ENCODE measurements at places on chromosomes 6 and 20.
A peak's percentile ranks its signal among the peaks of the same experiment; 100 is the strongest.

- no peak for DNase-seq
Observed at GRCh38 chr6:157537556-157537955, 156.6 kb downstream of the ZDHHC14 start.

DNA sequence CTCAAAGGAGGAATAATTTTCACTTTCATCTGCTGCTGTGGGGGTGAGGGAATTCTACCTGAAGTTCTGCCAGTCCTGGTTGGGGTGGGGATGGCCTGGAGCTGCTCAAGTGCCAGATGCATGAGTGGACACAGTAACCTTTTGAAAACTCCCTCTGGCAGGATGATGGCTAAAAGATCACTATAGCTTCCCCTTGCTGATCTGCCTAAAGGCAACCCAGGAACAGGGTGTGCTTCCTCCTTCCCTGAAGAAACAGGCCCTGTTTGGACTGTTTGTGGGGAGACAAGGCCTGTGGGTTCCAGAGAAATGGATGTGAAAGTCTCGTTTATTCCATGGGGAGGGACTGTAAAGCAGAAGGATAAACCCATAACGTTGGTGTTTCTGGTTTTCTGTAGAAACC, 176.9 kb downstream of the DTNBP1 start:
- DNase-seq = no peak

- no peak for DNase-seq
Observed at GRCh38 chr6:163842467-163842866, 427.9 kb downstream of the QKI start.

- DNase-seq = no peak
Observed at GRCh38 chr6:82902290-82902689, 163.4 kb downstream of the UBE3D start.

DNA sequence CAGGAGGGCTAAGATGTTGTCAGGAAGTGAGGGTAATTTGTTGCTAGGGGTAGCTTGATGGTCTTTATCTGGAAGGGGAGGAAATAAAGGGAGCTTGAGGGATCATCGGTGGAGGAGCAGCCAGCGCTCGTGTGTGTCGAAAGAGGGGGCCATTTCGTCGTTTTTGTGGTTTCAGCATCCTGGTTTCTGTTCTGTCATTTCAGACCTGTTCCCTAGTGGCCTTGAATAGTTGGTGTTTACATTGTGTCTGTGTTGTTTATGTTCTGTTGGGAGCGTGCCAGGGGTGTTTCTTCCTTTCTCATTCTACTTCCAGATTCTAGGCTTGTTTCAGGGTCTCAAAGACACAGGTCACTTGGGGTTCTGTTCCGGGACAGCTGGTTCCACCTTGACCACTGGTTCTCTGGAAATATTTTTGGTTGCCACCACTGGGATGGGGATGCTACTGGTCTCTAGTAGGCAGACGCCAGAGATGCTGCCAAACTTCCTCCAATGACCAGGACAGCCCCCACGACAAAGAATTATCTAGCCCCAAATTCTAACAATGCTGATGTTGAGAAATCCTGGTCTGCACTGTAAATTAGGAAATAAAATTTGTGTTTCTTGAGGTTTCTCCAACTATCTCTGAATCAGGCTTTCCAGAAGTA, 113.9 kb upstream of the NAA20 start:
- peak; percentile 48 for DNase-seq
